Smooth muscle cell of bladder (primary cell): ENCODE measurements at places on chromosomes 2 and 18. TPM values are rescaled to one million over a fixed set of nuclear protein-coding genes. Genes with fewer than 3 reads are reported as not detected.

Gene DUSP19
- 3.4 and 3.8 TPM in 2 replicates for total RNA-seq

Gene NEU4
- total RNA-seq = under 0.01 TPM in 1 of 2 replicates, not detected in the other

Gene PXDN
- total RNA-seq = 254 and 356 TPM in 2 replicates

Gene DSG4
- not detected in 2 replicates for total RNA-seq

Gene POTEI
- total RNA-seq = under 0.01 TPM in 1 of 2 replicates, not detected in the other

Gene SH3RF3
- total RNA-seq = 2.6 and 3.7 TPM in 2 replicates

Gene EML6
- 1.8 and 5.5 TPM in 2 replicates for total RNA-seq

Gene NLRC4
- total RNA-seq = not detected in 2 replicates

Gene IL36B
- total RNA-seq = not detected in 2 replicates

Gene CCT4
- total RNA-seq = 133 and 157 TPM in 2 replicates

Gene MALL
- total RNA-seq = 2.6 and 11.3 TPM in 2 replicates

Gene MSGN1
- not detected in 2 replicates for total RNA-seq

Gene SNTG2
- not detected in 2 replicates for total RNA-seq

Gene UGT1A1
- total RNA-seq = not detected in 2 replicates

Gene GALNT13
- 17.2 and 40.3 TPM in 2 replicates for total RNA-seq
